ENCODE measurements at places on chromosomes 13 and 19.

GRCh38 chr19:21084343-21084742, 2.3 kb downstream of the ZNF714 start:
- peak; percentile 73 for DNase-seq

GRCh38 chr13:50676602-50677001, 166.9 kb downstream of the DLEU7 start:
- peak; percentile 69 for DNase-seq

DNA sequence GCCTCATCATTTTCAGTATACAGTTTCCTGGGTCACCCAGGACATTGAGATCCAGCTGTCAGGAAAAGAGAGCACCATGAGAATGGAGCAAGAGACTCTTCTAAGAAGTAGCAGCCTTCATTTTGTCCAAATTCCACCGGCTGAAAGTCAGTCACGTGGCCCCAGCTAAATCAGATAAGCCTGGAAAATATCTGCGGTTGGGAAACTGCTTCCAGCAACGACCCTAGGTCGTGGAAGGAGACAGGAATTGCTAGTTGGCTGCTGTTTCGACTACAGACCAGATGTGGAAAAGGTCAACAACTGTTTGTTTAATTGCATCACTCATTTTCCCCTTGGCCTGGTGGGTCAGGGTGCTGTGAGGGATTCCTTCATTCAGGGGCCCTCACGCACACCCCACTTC, 107.0 kb downstream of the ZNF536 start:
- no peak for DNase-seq

GRCh38 chr13:112903606-112904195, 65.3 kb upstream of the MCF2L start:
- DNase-seq, result no peak

GRCh38 chr13:67232384-67232783, 2.2 kb upstream of the PCDH9 start:
- no peak for DNase-seq

- no peak for DNase-seq
Observed at GRCh38 chr19:55449469-55449868, 6.4 kb upstream of the SHISA7 start.
